ENCODE measurements at places on chromosomes 3 and 15. TPM values are rescaled to one million over a fixed set of nuclear protein-coding genes. Genes with fewer than 3 reads are reported as not detected.

- H3K4me1 ChIP-seq, result no peaks in the 10 kb centered on the region
- H3K36me3 ChIP-seq, result no peaks in the 10 kb centered on the region
- DNase-seq, result no peak
- no peak overlapping the region for H3K27ac ChIP-seq
These were observed 103.1 kb downstream of the MEX3B start for GRCh38 chr15:81942655-81943195.

- no peak overlapping the region for H3K4me3 ChIP-seq
- DNase-seq, result no peak
- H3K4me1 ChIP-seq, result no peaks in the 10 kb centered on the region
- no peaks in the 10 kb centered on the region for H3K36me3 ChIP-seq
- H3K27me3 ChIP-seq, result no peaks in the 10 kb centered on the region
These were observed 48.8 kb downstream of the CHRD start for GRCh38 chr3:184428561-184429175.

- no peak overlapping the region for H3K4me3 ChIP-seq
- H3K36me3 ChIP-seq, result no peaks in the 10 kb centered on the region
- H3K4me1 ChIP-seq, result no peaks in the 10 kb centered on the region
- no peak for DNase-seq
- no peaks in the 10 kb centered on the region for H3K27me3 ChIP-seq
- no peak overlapping the region for H3K27ac ChIP-seq
These were observed 231.6 kb downstream of the ZIC1 start for GRCh38 chr3:147640781-147641180.

- H3K4me3 ChIP-seq, result no peak overlapping the region
- H3K27ac ChIP-seq, result no peak overlapping the region
- H3K36me3 ChIP-seq, result no peaks in the 10 kb centered on the region
- H3K4me1 ChIP-seq, result no peaks in the 10 kb centered on the region
These were observed 13.5 kb upstream of the ACSBG1 start for GRCh38 chr15:78247911-78248310.

DNA sequence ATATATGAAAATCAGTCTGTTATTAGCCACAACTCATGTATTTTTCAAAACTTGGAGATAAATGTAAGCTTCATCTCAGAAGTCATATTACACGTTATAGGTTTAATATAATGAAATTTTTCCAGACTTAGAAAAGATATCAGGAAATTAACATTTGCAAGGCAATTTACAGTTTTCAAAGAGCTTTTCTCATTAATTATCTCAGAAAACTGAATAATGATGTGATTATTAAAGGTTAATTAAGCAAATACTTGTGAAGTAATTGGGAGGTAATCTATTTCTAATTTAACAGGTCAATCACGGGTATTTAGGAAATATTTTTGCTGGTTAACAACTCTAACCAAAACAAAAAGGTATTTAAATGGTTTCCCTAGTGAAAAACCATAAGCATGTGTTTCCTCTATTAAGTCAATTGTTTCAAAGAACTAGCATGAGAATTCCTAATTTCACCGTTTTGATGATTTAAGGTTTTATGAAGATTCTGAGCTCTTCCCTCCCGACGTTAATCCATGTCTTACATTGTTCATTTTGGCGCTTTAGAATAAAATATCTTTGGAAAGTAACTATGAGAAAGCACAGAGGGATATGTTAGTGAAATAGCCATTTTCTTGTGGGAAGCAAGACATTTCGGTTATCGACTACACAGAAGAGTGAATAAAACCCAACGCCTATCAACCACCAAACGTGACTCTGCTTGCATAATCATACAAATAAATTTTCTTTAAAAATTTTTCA lies 1.5 kb upstream of the NEO1 start:
- peak overlapping the region; percentile 60 for H3K27ac ChIP-seq
- H3K36me3 ChIP-seq, result no peaks in the 10 kb centered on the region
- peaks cover 5% of the 10 kb centered on the region for H3K4me1 ChIP-seq
- no peak for DNase-seq
- peak overlapping the region; percentile 76 for H3K4me3 ChIP-seq

- H3K36me3 ChIP-seq, result no peaks in the 10 kb centered on the region
- no peaks in the 10 kb centered on the region for H3K4me1 ChIP-seq
- no peaks in the 10 kb centered on the region for H3K27me3 ChIP-seq
These were observed 52.6 kb downstream of the CNTN3 start for GRCh38 chr3:74561881-74562280.

DNA sequence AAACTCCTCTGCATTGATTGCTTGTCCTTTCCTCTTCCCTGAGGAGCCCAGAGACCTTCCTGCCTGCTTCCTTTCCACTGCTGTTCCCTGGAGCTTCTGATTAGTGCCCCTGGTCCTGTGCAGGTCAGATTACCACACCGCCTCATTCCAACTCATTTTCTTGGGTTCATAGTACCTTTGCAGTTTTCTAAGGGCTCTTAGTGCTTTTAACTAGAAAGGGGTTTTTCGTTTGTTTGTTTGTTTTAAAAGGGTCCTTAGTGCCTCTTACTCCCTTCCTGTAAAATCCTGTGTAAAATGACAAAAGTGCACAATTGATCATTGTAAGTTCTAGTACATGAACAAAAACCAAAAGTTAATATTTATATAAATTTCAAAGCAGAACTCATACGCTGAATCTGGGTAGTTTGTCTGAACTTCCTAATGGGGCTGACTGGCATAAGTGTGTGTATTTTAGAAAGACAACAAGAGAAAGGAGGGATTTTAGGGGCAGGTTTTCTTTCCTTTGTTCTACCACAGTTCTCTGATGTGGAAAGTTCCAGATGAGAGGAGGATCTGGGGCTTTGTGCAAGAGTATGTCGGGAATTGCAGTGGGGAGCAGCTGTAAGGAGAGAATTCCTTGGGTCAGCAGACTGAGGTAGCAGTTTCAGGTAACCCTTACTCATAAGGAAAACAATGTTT lies 30.6 kb downstream of the SNRK start:
- no peak overlapping the region for H3K27ac ChIP-seq
- no peaks in the 10 kb centered on the region for H3K27me3 ChIP-seq
- H3K4me3 ChIP-seq, result no peak overlapping the region
- no peaks in the 10 kb centered on the region for H3K4me1 ChIP-seq
- peaks cover 10% of the 10 kb centered on the region for H3K36me3 ChIP-seq

DNA sequence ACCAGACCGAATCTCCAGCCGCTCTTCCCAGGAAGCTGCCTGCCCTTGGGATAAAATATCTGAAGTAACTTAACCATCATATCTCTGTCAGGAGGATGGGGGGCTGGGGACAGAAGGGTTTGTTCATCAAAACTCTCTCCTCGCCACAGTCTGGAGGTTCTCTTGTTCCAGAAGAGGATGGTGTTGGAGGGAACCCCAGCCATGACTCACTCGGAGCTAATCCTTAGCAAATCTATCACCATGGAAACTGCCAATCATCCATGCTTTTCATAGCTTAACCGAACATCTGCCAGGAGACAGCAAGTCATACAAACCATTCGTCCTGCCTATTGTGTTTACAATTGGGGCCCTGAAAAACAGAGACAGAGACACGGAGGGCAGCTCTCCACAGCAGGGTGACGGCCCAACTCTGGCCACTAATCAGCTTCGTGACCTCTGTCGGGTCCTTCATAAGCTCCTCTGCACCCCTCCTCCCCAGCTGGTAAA lies 73.8 kb upstream of the HEG1 start:
- H3K27me3 ChIP-seq, result no peaks in the 10 kb centered on the region
- H3K36me3 ChIP-seq, result no peaks in the 10 kb centered on the region
- no peak for DNase-seq
- peak overlapping the region; percentile 68 for H3K27ac ChIP-seq
- H3K4me1 ChIP-seq, result peaks cover 39% of the 10 kb centered on the region

DNA sequence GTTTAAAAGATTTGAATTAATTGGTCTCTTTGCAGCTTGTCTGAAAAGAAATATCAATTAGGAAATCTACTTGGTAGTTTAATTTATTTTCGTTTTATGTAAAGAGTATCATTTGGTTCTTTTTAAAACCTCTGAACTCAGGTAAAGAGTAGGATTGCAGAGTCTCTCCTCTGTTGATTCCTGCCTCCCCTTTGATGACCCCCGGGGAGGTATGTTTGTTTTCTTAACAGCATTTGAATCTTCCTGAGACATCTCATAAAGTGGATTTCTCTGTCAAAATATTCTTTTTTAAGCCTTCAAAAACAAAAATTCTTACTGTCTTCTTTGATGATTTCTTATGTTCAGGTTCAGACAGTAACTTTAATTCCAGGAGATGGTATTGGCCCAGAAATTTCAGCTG lies 8.0 kb downstream of the IDH3A start:
- H3K4me3 ChIP-seq, result no peak overlapping the region
- no peaks in the 10 kb centered on the region for H3K27me3 ChIP-seq
- DNase-seq, result no peak
- H3K36me3 ChIP-seq, result peaks cover 26% of the 10 kb centered on the region
- no peaks in the 10 kb centered on the region for H3K4me1 ChIP-seq

- H3K27ac ChIP-seq, result no peak overlapping the region
- no peaks in the 10 kb centered on the region for H3K36me3 ChIP-seq
- no peak for DNase-seq
- no peak overlapping the region for H3K4me3 ChIP-seq
- no peaks in the 10 kb centered on the region for H3K4me1 ChIP-seq
- no peaks in the 10 kb centered on the region for H3K27me3 ChIP-seq
These were observed 279.3 kb downstream of the IGSF11 start for GRCh38 chr3:118755253-118755801.

- H3K27ac ChIP-seq, result no peak overlapping the region
- H3K27me3 ChIP-seq, result no peaks in the 10 kb centered on the region
- H3K36me3 ChIP-seq, result no peaks in the 10 kb centered on the region
These were observed 218.9 kb downstream of the PLOD2 start for GRCh38 chr3:145942052-145942451.

DNA sequence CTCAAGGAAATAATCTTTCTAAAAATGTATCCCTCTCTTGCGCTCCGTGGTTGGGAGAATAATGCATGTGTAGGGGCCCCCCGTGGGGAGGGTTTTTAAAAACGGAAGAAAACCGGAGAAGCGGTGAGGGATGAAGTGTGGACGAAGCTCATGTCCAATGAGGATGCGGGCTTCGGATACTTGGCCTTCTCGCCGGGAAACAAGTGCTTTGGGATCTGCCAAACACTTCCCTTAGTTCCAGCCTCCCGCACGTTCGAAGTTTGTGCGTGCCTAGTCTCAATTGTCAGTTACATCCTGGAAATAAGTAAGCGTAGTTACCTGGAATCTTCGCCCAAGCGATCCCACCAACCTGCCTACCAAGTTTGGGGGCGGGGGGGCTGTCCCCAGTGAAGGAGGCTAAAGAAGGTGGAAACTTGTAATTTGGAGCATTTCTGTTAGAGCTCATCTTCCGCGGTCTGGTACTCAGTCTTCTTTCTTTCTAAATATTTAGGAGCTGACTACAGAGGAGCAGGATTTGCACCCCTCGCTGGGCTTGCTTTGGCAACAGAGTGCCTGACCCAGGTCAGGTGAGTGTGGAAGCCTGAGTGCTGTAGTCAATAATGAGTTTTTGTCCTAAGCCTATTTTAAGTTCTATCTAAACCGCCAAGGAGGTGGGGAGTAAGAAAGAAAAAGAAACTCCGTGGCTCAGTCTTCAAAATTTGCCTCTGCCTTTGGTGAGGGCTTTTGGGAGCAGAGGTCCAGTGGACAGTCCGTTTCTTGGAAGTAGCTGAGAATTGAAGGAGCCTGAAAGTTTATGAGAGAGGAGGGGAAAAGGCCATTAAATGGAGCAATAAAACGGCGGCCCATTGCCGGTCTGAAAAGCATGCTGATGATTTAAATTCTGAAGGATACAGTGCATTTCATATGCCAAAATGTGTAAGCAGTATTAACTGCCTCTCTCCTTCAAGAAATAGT lies 1.1 kb downstream of the ITPR1 start:
- no peaks in the 10 kb centered on the region for H3K36me3 ChIP-seq
- no peaks in the 10 kb centered on the region for H3K4me1 ChIP-seq
- no peak overlapping the region for H3K27ac ChIP-seq
- peak; percentile 42 for DNase-seq

DNA sequence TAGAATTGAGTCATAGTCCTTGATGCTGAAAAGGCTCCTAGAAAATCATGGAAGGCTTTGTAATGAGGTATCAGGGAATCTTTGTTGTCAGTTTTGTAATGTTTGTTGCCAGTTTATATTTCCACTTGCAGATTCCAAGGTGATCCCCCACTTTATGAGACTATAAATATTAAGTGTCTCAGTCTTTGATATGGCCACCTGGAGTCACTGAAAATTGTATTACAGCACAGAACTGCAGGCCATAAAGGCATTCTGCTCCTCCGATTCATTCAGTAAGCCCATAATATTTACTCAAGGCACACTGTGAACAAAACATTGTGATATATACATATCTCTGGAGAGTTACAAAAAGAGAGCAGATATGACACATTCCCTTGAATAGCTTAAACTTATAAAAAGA lies 457.8 kb upstream of the ZNF385D start:
- H3K4me1 ChIP-seq, result no peaks in the 10 kb centered on the region
- no peak overlapping the region for H3K27ac ChIP-seq
- no peaks in the 10 kb centered on the region for H3K36me3 ChIP-seq
- H3K27me3 ChIP-seq, result no peaks in the 10 kb centered on the region
- no peak overlapping the region for H3K4me3 ChIP-seq

DNA sequence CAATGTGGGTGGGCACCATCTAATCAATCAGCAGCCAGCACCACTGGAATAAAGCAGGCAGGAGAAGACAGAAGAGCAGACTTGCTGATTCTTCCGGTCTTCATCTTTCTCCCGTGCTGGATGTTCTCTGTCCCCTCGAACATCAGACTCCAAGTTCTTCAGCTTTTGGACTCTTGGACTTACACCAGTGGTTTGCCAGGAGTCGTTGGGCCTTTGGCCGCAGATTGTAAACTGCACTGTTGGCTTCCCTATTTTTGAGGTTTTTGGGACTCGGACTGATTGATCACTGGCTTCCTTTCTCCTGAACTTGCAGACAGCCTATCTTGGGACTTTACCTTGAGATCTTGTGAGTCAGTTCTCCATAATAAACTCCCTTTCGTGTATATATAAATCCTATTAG lies 292.8 kb downstream of the BCHE start:
- H3K36me3 ChIP-seq, result no peaks in the 10 kb centered on the region
- no peak for DNase-seq
- H3K27me3 ChIP-seq, result no peaks in the 10 kb centered on the region
- no peak overlapping the region for H3K27ac ChIP-seq

DNA sequence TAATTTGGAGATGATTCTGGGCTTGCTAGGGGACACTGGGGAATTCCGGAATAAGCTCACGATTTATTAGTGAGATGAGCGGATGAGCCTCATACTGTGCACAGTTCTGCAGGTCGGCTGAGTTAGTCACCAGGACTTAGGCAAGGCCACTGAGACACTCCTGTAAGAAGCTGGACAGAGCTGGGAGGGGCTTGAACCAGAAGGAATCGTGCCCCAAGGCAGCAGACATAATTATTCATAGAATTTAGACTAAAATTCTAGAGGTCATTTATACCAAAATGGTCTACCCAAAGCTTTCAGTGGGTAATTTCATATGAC lies 121.4 kb downstream of the VGLL4 start:
- H3K27ac ChIP-seq, result no peak overlapping the region
- peaks cover 3% of the 10 kb centered on the region for H3K36me3 ChIP-seq
- peaks cover 8% of the 10 kb centered on the region for H3K4me1 ChIP-seq

- no peaks in the 10 kb centered on the region for H3K27me3 ChIP-seq
- no peak overlapping the region for H3K27ac ChIP-seq
- H3K4me1 ChIP-seq, result peaks cover 9% of the 10 kb centered on the region
- peak; percentile 61 for DNase-seq
These were observed 5.5 kb downstream of the DIS3L start for GRCh38 chr15:66298803-66299251.

GRCh38 chr3:128498127-128498626 lies 5.2 kb upstream of the GATA2 start:
- peak overlapping the region; percentile 29 for H3K4me3 ChIP-seq
- no peak for DNase-seq
- H3K27me3 ChIP-seq, result no peaks in the 10 kb centered on the region
- peaks cover 47% of the 10 kb centered on the region for H3K4me1 ChIP-seq
- H3K36me3 ChIP-seq, result no peaks in the 10 kb centered on the region

FBXL2 gene
- 13.7 TPM for polyA plus RNA-seq

CFAP20DC gene
- polyA plus RNA-seq, result 1.8 TPM

AGTR1 gene
- polyA plus RNA-seq, result 0.32 TPM

LTK gene
- 0.06 TPM for polyA plus RNA-seq

SNTN gene
- not detected for polyA plus RNA-seq

DUOXA2 gene
- polyA plus RNA-seq, result not detected

FSD2 gene
- polyA plus RNA-seq, result not detected

CELSR3 gene
- 10.0 TPM for polyA plus RNA-seq

TGM4 gene
- 0.12 TPM for polyA plus RNA-seq

Measured in SK-N-SH (cell line).